ENCODE measurements at places on chromosomes 3 and 15. TPM values are rescaled to one million over a fixed set of nuclear protein-coding genes. Genes with fewer than 3 reads are reported as not detected.

GRCh38 chr15:88695101-88695500, 56.3 kb downstream of the ISG20 start:
- no peaks in the 10 kb centered on the region for H3K36me3 ChIP-seq
- peaks cover 6% of the 10 kb centered on the region for H3K27me3 ChIP-seq
- no peak overlapping the region for H3K4me3 ChIP-seq
- H3K27ac ChIP-seq: no peak overlapping the region
- DNase-seq: no peak

DNA sequence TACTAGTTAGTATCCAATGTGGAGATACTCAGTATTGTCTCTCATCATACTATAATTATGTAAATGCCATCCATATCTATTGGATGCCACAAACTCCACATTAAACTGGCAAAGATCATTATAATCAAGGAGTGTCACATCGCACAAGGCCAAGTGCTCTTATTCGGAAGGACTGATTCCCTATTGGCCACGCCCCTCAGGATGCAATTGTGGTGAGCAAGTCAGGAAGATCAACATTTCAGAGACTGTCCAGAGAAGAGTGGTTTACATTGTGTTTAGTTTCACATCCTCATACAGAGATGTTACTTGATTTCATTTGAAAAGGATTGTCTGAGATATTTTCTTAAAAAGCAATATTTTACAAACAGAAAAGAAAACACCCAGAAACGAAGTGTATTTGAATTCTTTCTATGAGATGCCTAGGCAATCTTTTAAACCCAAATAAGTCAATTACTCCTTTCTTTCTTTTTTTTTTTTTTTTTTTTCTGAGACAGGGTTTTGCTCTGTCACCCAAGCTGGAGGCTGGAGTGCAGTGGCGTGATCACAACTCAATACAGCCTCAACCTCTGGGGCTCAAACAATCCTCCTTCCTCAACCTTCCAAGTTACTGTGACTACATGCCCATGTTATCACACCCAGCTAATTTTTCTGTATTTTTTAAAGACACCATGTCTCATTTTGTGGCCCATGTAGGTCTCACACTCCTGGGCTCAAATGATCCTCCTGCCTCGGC, 369.1 kb downstream of the RBMS3 start:
- H3K4me3 ChIP-seq: no peak overlapping the region
- no peak overlapping the region for H3K27ac ChIP-seq
- no peaks in the 10 kb centered on the region for H3K36me3 ChIP-seq
- H3K27me3 ChIP-seq: peaks cover 2% of the 10 kb centered on the region
- no peaks in the 10 kb centered on the region for H3K4me1 ChIP-seq

GRCh38 chr3:89434621-89435380, 327.4 kb downstream of the EPHA3 start:
- no peaks in the 10 kb centered on the region for H3K36me3 ChIP-seq
- DNase-seq: no peak
- no peak overlapping the region for H3K4me3 ChIP-seq
- no peaks in the 10 kb centered on the region for H3K4me1 ChIP-seq
- no peak overlapping the region for H3K27ac ChIP-seq

GRCh38 chr15:60571008-60571420, 92.1 kb upstream of the ICE2 start:
- H3K4me1 ChIP-seq: peaks cover 90% of the 10 kb centered on the region
- no peak for DNase-seq
- peaks cover 41% of the 10 kb centered on the region for H3K36me3 ChIP-seq
- no peaks in the 10 kb centered on the region for H3K27me3 ChIP-seq
- peak overlapping the region; percentile 20 for H3K4me3 ChIP-seq

DNA sequence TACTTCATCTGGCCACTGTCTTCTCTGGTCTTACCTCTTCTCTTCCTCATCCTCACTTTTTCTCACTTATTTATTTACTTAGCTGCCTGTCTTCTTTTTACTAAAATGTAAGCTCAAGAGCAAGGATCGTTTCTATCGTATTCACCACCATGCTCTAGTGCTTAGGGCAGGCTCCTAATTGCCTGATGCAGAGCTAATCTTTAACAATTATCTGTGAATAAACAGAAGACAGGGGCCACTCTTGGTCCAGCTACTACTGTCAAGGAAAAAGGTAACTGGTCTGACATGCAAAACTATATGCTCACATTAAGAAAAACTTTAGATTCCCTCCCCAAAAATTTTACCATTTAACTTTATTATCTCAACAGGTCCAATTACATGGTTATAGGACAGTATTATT, 17.5 kb downstream of the PIK3R4 start:
- H3K4me3 ChIP-seq: no peak overlapping the region
- H3K4me1 ChIP-seq: peaks cover 5% of the 10 kb centered on the region
- H3K36me3 ChIP-seq: peaks cover 8% of the 10 kb centered on the region
- DNase-seq: no peak

GRCh38 chr3:126979046-126979628, 3.8 kb upstream of the PLXNA1 start:
- peaks cover 18% of the 10 kb centered on the region for H3K27me3 ChIP-seq
- no peak overlapping the region for H3K27ac ChIP-seq
- no peaks in the 10 kb centered on the region for H3K36me3 ChIP-seq
- no peak overlapping the region for H3K4me3 ChIP-seq
- peaks cover 19% of the 10 kb centered on the region for H3K4me1 ChIP-seq

- H3K36me3 ChIP-seq: no peaks in the 10 kb centered on the region
- H3K27ac ChIP-seq: no peak overlapping the region
- no peaks in the 10 kb centered on the region for H3K4me1 ChIP-seq
- peaks cover 5% of the 10 kb centered on the region for H3K27me3 ChIP-seq
- DNase-seq: no peak
- H3K4me3 ChIP-seq: no peak overlapping the region
These were observed 10.3 kb downstream of the MAGI1 start for GRCh38 chr3:66028457-66028856.

- no peak overlapping the region for H3K4me3 ChIP-seq
- no peaks in the 10 kb centered on the region for H3K36me3 ChIP-seq
- H3K27me3 ChIP-seq: peaks cover 21% of the 10 kb centered on the region
- no peak for DNase-seq
- H3K4me1 ChIP-seq: no peaks in the 10 kb centered on the region
These were observed 7.7 kb downstream of the CRABP1 start for GRCh38 chr15:78347586-78348543.

The GOLGA8M gene
- total RNA-seq: 1.8 TPM

The MASP1 gene
- total RNA-seq: not detected

The ZFAND6 gene
- 56.4 TPM for total RNA-seq

The SYNPR gene
- total RNA-seq: not detected
